ENCODE measurements at places on chromosomes 13 and 19. TPM values are rescaled to one million over a fixed set of nuclear protein-coding genes. Genes with fewer than 3 reads are reported as not detected.

GRCh38 chr13:23631311-23632047 is 61.3 kb downstream of the TNFRSF19 start:
- DNase-seq, result no peak

DNA sequence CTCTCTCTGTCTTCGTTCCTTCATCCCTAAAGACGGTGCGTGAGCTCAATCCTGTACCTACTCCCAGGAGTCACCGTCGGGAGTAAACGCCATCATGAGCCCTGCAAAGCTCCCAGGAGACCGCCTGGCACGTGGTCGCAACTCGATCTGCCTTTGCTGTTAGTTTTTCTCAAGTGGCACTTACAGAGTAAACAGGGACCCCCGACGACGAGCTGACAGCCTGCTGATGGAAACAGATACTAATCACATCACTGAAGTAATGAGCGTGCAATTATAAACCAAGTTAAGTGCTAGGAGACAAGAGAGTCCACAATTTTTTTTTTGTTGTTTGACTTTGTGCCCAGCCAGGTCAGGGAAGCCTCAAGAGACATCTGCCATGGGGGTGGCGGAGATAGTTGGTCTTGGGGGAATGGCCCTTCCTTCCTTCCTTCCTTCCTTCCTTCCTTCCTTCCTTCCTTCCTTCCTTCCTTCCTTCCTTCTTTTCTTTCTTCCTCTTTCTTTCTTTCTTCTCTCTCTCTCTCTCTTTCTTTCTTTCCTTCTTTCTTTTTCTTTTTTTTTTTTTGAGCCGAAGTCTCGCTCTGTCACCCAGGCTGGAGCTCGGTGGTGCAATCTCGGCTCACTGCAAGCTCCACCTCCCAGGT is 23.6 kb downstream of the CACNG6 start:
- DNase-seq, result no peak

The PTH2 gene
- not detected for total RNA-seq

The CCDC122 gene
- total RNA-seq, result 9.2 TPM

The ACP7 gene
- total RNA-seq, result 0.92 TPM

DNA sequence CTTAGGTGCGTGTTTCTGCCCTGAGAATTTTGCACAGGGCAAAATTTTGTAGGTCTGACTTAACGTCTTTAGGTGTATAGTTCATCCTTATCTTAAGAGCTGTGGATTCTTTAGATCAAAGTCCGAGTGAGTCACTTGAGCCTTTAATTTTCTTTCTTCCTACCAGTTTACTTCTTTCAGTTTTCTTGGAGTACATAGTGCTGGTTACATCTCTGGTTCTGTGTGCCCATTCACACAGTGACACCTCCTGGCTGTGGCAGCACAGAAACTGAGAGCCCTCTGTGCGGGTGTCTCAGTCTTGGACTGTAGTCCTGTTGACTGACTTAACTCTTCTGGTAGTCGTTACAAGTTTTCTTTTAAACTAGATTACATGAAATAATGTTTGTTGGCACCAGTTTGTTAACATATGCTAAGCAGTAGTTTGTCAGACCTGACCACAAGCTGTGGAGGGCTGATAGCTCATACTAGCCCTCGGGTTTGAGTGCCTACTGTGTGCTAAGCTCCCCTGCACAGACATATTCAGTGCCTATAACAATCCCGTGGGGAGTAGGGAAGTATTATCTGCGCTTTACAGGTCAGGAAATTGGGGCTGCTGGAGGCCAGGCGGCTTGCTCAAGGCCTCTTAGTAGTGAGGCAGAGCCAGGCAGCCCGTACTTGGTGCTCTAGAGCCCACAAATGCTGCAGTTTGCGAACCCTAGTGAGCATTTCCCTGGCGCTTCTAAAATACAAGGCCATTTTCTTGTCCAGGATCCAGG is 1.6 kb downstream of the GATAD2A start:
- DNase-seq, result peak; percentile 52

DNA sequence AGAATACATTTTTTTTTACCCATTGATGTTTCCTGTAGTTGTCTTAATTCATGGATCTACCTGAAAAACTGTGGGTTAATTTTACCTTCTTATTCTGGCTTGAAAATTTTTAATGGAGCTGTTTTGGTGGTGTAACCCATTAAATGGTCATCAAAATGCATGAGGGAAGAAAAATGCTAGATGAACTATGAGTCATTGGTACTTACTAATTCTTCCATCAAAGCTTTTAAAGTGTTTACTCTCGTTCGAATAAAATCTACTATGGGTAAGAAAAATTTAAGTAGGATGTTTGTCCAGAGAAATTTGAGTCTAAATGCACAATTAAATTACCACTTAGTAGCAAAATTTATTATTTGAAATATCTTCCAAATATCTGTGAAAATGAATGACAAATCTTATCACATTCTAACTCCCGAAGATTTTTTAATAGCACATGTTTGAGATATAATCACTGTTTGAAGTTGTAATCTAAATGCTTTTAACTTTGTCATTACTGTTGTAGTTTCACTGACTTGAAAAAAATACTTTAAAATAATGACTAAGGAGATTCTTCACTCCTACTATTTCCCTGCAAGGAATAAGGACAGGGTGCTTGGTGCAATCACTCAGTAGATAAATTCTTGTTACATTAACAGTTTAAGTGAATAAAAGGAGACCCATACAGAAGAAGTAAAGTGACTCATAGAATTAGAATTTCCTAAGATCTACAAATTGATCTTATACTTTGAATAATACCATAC is 437.7 kb downstream of the IRS2 start:
- peak; percentile 73 for DNase-seq

GRCh38 chr13:66208589-66208988 is 1021.5 kb downstream of the PCDH9 start:
- no peak for DNase-seq

The FFAR2 gene
- total RNA-seq, result not detected

DNA sequence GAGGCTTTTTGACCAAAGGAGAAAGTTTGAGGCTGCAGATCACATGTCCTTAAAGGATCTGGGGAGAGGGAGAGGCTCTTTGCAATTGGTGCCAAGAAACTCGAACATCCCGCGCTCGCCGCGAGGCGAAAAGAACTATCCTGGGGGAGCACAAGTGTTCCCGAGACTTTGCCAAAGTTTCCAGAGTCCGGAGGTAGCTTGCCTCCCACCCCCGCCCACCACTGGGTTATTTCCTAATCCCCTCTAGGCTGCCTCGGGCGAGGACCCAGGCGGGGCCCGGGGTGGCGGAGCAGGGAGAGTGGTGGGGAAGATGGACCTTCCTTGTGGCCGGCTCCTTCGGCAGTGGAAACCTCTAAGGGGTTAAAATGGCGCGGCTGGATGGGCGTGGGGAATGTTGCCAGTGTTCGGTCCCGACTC is 114.5 kb downstream of the KCNRG start:
- no peak for DNase-seq

The MUC16 gene
- not detected for total RNA-seq

GRCh38 chr19:15810335-15810734 is 5.1 kb downstream of the OR10H1 start:
- no peak for DNase-seq

The THSD1 gene
- total RNA-seq, result 9.8 TPM

The ZNF66 gene
- total RNA-seq, result 2.6 TPM

DNA sequence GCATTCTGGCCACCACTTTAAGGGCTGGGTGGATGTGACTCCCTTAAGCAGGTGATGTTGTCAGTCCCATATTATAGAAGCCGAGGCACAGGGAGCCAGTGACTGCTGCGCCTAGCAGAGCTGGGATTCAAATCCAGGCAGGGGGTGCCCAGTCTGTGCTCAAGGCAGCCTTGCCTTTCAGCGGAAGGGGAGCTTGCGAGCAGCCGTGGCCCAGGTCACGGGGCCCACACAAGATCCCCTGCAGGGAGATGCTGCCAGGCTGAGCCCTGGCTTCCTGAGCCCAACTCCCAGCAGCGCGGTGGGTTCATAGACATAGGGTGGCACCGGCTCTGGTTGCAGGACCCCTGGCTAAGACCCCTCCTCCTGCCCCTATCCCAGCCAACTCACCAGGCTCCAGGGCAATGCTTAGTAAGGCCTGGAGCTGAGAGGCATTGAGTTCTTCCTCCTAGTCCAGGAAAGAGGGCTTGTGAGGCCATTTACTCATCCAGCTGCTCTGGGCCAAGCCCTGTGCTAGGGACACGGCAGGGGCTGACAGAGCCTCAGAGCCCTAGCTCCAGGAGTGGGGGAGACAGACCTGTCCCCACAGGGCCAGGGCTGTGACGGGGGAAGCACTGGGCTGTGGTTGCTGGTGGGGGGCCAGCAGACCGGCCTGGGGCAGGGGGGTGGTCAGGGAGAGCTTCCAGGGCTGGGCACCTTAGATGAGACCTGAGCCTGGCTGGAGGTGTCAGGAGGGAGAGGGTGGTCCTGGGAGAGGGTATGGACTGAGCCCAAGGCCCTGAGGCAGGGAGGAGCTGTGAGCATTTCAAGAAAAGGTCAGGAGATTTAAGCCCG is 9.6 kb downstream of the CAPN12 start:
- DNase-seq, result no peak

The CYP2A7 gene
- not detected for total RNA-seq

DNA sequence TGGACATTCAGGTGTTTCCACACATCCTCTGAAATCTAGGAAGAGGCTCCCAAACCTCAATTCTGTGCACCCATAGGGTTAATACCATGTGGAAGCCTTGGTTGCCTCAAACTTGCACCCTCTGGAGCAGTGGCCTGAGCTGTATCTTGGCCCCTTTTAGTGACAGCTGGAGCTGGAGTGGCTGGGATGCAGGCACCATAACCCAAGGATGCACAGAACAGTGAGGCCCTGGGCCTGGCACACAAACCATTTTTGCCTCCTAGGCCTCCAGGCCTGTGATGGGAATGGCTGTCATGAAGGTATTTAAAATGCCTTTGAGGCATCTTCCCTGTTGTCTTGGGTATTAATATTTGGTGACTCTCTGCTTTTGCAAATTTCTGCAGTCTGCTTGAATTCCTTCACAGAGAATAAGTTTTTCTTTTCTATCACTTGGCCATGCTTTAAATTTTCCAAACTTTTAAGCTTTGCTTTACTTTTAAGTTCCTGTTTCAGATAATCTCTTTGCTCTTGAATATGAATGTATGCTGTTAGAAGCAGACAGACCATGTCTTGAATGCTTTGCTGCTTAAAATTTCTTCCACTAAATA is 1594.5 kb upstream of the PCDH20 start:
- no peak for DNase-seq

- no peak for DNase-seq
These were observed 5.3 kb downstream of the GPX4 start for GRCh38 chr19:1109032-1109551.

- DNase-seq, result no peak
These were observed 2.4 kb downstream of the PIK3R2 start for GRCh38 chr19:18155095-18156087.

DNA sequence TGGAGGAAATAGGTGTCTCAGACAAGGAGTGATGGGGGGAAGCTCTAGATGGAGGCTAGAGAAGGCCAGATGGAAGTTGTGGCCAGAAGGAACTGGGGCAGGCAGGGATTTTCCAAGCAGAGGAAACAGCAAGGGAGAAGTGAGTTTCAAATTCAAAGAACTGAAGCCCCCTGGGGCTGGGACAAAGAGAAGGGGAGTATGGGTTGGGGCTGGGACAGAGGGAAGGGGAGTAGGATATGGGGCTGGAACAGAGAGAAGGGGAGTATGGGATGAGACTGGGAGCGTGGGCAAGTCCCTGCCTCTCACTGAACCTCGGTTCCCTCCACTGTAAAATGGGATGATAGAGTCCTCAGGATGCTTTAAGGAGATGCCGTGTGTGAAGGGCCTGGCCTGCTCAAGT is 1.9 kb upstream of the GTF2F1 start:
- DNase-seq, result no peak

GRCh38 chr19:57560049-57560491 is 407 bp upstream of the ZNF550 start:
- peak; percentile 71 for DNase-seq

The SIGLEC9 gene
- not detected for total RNA-seq

GRCh38 chr13:21383090-21383489 is 76.0 kb downstream of the ZDHHC20 start:
- no peak for DNase-seq

GRCh38 chr19:58550362-58551122 is 4.4 kb downstream of the CHMP2A start:
- DNase-seq, result no peak

The FGF21 gene
- total RNA-seq, result not detected

GRCh38 chr13:112923962-112924361 is 45.1 kb upstream of the MCF2L start:
- no peak for DNase-seq

The SGCG gene
- not detected for total RNA-seq

- no peak for DNase-seq
These were observed 14.4 kb downstream of the EPS15L1 start for GRCh38 chr19:16457195-16457953.

- DNase-seq, result no peak
These were observed 137.5 kb downstream of the DCLK1 start for GRCh38 chr13:35993686-35994085.

GRCh38 chr19:57279418-57280164 is 694 bp upstream of the ZNF460 start:
- DNase-seq, result peak; percentile 93

DNA sequence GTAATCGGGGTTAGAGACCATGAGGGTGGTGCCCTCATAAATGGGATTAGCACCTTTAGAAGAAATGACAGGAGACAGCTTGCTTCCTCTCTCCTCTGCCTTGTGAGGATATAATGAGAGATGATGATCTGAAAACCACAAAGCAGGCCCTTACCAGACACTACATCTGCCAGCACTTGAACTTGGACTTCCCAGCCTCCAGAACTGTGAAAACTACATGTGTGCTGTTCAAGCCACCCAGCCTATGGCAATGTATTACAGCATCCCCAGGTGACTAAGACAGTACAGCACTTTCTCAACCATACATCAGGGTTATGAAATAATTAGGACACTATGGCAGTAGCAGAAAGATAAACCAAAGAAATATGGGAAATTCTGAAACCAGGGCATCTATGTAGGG is 7.4 kb downstream of the ZNF564 start:
- peak; percentile 35 for DNase-seq

DNA sequence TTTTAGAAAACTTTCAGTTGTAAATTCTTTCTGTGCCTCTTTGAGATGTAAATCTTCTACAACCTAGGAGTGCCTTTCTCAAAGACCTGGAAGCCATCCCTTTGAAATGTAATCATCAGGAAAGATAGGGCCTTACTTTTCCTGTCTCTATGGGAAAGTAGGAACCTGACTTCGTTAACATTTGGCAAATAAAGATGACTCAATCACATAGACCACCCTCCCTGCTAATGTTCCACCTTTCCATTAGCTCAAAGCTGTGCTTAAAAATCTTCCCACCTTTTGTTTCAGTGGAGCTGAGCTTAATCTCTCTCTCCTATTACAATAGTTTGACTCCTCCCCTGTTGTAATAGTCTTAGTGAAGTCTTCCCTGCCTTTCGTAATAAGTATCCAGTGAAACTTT is 247.7 kb downstream of the OLFM4 start:
- no peak for DNase-seq

- no peak for DNase-seq
These were observed at the start of gene KASH5 for GRCh38 chr19:49387936-49388372. Gene KASH5 (plus strand): TSS chr19:49388249. CDS start chr19:49390884, 2,635 bp downstream.

DNA sequence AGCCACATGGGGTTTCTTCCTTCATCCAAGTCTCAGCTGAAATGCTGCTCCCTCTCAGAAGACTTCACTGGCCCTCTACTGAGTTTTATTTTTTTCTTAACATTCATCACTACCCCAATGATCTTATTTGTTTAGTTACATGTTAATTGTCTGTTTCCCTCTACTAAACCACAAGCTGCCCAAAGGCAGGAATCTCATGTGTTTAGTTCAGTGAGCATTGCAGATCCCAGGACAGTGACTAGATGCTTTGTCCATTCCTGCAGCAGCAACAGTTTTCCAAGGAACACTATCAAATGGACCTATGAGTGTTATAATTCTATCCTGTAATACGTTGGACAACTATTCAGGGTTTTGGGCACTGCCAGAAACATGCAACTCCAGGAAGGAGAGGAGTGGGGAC is 93.1 kb downstream of the RNASEH2B start:
- DNase-seq, result no peak

GRCh38 chr19:39916236-39916635 is 18.2 kb downstream of the FCGBP start:
- DNase-seq, result no peak
